SHP77 (cell line): ENCODE measurements at places on chromosomes 13 and 19.

DNA sequence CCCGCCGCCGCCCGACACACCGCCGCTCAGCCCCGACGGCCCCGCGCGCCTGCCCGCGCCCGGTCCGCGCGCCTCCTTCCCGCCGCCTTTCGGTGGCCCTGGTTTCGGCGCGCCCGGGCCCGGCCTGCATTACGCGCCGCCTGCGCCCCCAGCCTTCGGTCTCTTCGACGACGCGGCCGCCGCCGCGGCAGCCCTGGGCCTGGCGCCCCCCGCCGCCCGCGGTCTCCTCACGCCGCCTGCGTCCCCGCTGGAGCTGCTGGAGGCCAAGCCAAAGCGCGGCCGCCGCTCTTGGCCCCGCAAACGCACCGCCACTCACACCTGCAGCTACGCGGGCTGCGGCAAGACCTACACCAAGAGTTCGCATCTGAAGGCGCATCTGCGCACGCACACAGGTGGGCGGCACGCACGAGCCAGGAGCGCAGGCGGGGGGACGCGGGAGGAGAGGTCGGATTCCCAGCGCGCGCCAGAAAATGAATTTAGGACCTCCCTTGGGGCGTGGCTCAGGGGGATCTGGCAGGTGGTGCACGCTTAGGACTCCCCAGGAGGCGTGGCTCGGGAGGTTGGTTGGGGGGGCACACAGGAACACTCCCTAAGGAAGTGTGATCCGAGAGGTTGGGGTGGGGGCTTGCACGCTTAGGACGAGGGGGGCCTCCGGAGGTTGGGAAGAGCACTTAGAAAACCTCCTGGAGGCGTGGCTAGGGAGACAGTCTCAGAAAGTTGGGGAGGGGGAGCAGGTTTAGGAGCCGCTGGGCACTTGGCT is 1.2 kb downstream of the KLF2 start:
- no peak for DNase-seq

GRCh38 chr19:51422053-51422448 is 4.6 kb upstream of the SIGLEC10 start:
- DNase-seq: peak; percentile 33

DNA sequence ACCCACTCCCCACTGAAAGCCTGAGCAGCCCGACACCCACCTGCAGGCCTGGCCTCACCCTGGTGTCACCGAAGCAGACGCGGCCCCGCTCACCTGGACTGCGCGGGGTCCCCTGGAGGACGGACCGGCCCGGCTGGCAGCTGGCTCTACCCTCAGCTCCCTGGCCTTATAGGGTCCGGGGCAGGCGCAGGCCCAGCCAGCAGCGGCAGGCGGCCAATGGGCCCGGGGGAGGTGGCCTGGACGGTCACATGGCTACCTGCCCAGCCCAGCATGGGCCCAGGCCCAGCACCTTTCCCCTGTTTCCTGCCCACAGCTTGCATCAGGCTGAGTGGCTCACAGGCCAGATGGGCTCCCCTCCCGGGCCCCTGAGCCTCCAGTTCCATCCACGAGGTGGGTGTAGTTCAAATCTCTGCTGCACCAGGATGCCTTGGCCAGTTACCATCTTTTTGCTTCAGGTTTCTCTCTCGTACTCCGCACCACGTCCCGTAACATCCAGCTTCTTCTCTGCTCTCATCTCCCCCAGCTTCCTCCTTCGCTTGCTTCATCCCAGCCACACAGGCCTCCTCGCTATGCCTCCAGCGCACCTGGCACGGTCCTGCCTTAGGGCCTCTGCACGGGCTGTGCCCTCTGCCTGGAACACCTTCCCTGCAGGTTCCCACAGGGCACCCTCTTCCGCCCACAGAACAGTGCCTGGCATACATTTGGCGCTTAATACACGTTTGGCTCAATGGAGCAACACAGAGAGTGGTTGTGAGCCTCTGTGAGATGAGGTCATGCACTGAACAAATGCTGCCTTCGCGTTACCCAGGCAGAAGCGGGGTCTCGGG is at the start of gene PLIN4:
Gene PLIN4 (minus strand): TSS at position 142 of the 827 bp plus-strand sequence. CDS start 214 bp downstream, outside the sequence.
- no peak for DNase-seq

DNA sequence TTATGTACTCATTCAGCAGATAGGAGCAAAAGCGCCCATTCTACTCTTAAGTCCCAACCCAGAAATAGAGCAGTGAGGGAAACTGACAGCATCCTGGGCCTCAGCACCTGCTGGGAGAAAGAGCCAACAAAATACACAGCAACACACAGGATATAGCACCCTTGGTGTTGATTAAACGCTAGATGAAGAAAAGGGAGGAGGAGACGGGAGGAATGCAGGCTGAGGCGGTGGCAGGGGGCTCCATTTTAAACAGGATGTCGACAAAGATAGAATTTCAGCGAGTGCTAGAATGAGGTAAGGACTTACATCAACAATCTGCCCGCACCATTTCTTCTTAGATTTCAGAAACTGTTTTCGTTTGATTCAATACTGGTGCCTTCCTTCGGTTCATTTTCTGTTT is 4.6 kb upstream of the RAB20 start:
- DNase-seq: no peak

DNA sequence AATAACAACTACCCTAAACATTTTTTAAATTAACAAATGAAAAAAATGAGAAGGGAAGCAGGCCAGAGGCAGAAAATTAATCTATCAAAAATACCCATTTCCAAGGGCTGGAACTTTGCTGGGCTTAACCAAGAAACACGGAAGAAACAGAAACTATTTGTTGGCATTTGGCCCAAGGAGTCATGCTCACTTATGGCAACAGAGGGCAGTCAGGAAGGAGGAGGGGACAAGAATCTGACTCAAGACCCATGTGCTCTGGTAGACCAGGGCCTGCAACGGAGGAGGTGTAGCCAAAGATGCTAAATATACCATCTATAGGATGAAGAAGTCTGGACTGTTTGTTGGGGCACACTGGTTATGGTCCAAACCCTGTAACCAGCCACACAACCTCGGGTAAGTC is 496.7 kb downstream of the COG6 start:
- DNase-seq: no peak

DNA sequence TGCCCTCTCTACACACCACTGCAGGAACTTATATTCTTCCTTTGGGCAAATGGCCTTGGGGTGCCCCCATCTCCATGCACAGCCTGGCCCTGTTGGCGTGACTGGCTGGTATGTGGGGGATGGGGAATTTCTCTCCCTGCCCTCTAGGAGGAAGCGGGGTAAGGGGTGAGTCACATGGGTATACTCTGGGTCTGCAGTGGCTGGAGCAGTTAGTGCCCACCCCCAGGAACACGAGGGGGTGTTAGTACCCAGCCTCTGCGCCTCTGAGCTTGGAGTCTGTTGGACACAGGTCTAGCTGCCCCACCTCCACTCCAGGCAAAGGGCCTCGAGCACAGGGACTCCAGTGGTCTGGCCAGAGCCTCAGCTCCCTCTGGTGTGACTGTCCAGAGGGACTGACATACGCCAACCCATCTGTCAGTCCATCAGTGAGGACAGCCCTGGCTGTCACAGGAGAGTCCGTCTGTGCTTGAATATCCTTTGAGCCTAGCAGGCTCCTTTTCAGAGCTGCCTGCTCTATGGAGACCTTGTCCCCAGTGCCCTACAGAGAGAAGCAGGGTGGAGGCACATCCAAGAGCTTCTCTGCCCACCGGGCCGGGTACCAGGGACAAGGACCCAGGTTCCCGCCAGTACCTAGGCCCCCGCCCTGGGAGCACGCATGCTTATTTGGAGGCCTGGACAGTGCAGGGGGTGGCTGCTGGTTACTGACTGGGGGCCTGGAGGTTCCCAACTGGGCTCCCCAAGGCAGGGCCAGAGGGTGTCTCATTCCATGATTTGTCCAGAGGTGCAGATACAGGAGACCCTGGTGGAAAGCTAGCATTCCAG is 66.6 kb downstream of the CHST8 start:
- DNase-seq: no peak

DNA sequence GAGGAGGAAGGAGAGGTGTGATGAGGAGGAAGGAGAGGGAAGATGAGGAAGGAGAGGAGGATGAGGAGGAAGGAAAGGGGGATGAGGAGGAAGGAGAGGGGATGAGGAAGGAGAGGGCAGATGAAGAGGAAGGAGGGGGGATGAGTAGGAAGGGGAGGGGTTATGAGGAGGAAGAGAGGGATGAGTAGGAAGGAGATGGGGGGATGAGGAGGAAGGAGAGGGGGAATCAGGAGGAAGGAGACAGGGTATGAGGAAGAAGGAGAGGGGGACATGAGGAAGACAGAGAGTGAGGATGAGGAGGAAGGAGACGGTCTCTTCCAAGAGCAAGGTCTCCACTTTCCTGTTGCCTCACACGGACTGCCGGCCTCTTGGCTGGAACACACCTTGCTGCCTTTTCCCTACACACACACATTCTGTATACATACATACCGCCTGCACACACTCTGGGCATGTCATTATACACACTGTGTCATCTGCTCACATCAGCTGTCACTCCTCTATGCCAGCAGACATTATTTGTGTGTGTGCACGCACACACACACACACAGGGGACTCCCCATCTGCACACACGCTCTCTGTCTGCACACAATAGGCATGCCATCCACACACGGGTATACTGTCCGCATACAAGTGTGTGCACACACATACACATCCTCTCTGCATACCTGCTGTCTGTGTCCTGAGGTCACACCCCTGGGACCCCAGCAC is 11.1 kb upstream of the VSTM2B start:
- no peak for DNase-seq
